Right renal pelvis (tissue), 4 donors: ENCODE measurements at places on chromosomes 12 and 14.

DNA sequence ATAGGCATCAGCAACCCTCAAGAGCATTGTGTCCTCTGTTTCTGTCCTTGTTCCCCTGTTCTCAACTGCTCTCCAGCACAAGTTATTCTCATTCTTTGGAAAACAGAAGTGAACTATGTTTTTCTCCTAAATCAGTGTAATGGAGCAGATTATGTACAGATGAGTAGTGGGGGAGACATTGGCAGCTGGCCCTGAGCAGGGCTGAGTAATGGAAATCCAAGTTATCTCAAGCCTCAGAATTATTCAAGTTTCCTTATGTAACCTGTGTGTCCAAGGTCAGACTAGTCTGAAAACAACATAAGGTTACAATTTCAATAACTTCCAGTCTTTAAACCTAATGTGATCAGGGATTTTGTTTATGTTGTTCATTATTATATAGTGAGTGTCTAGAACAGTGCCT, 116.1 kb upstream of the FUT8 start:
- DNase-seq, result no peak

DNA sequence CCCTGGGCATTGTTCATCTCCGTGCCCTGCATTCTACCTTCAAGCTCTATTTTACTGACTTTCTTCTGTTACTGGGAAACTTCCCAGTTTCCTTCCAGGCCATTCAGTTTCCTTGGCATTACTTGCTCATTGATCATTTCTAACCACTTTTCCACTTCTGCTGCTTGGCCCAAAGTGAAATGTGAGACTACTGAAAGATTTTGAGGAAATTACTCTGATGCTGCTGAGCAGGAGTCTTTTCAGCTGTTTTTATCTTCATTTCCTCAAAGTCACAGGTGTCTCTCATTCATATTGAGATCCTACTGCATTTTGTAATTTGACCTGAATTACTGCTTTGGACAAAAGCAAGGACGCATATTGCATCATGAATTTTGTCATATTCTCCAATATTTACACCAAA, 26.4 kb upstream of the DBX2 start:
- no peak for DNase-seq

GRCh38 chr14:38280081-38280480, 24.2 kb upstream of the CLEC14A start:
- DNase-seq, result no peak

DNA sequence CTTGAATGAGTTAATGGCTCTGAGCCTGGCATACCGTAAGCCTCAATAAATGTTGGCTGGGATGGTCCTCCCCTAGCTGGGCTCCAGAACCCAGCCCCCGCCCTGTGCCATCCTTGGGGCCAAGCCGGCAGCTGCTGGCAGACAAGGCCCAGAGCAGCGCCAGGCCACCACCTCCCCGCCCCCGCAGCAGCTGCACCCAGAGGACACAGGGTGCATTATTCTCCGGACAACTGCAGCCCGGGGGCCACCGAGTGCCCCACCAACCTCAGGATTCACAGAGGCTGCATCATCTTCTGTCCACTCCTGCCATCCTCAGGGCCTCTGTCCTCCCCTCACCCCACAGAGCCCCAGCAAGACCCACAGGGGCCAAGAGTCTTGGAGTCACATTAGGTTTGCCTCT, 92.7 kb downstream of the NCOR2 start:
- DNase-seq, result no peak

- DNase-seq, result no peak
Observed at GRCh38 chr12:79250960-79251755, 386.6 kb downstream of the SYT1 start.
